Ureter (tissue), 1 donor: ENCODE measurements at places on chromosomes 1 and 21.

DNA sequence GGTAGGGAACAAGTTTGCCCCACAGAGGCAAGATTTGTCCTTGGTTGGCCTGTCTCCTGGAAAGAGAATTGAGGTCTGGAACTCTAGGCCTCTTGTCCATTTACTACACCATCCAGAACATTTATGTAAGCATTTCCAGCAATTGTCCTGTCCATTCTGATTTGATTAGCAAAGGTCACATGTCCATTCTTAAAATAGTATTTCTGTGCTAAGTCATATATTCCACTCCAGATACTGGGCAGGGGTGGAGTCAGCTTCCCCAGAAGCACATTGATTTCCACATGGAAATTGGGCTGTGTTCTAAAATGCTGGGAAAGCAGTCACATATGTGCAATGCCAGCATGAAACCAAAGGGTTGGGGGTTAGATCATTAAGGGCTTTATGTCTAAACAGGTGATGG, 21.5 kb upstream of the FMN2 start:
- no peak for DNase-seq

DNA sequence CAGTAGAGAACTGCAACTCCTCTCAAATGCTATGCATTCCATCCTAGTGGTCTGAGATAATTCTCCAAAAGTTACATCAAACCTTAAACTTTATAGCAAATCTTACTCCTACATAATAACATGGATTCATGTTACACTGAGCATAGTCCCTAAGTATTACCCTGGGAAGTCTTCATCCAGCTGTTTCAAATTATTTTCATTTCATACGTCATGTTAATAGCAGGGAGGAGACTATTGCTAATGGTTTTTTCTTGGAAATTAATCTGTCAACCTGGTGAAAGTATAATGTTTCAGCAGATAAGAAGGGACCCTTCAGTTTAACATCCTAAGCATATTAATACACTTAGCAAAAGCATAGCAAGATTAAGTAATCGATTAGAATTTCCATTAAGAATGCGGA, 318.1 kb downstream of the USP25 start:
- DNase-seq = no peak

DNA sequence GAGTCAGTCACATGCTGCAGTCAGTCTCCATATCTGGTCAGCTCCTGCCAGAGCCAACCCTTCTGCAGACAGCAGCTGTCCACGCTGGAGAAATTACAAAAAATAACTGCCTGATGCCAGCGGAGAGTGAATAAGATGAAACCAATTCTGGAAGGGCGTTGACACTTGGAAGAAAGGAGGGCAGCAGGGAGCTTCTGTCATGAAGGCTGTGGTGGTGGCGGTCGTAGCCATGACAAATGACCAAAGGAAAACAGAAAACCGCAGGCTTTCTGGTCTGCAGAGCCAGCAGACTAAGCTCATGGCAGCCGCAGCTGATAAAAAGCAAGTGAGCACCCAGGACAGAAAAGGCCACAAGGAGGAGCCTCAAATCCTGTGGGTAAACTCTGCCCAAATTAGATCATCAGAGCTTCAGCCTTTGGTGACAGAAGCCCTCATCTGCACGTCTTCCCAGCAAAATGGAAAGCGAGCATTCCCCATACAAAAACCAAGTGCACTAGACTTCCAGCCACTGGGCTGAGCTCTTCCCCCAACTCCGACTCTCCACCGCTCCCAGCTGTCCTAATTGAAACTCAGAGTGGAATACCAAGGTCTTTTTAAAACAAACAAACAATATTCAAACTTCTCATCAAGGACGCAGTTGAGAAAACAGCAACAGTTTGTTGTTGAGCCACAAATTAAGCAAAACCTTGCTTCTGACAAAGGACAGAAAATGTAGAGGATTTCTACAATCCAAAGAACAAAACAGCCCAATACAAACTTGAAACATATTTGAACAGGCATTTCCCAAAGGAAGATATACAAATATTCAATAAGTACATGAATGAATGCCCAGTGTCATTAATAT, 28.7 kb downstream of the RSPH1 start:
- no peak for DNase-seq

DNA sequence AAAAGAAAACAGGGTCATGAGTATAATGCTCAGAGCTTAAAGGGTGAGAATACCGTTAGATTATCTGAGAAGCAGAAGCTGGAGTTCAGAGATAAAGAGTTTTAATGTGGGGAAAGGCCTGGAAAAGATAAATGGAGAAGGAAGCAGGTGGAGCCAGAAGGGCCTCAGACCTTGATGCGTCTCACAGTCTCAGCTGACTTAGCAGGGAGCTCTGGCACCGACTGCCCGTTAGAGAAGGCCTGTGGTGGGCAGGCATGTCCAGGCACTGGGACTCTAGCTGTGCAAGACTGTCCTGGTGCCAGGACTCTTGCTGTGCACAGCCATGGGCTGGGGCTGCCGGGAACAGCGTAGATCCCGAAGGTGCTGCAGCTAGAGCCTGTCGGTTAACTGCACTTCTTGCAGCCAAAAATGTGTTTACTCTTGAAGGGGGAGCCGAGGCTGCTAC, 3.8 kb upstream of the SLAMF9 start:
- no peak for DNase-seq

- peak; percentile 55 for DNase-seq
These were observed 36.6 kb downstream of the RABIF start for GRCh38 chr1:202852163-202852904.

DNA sequence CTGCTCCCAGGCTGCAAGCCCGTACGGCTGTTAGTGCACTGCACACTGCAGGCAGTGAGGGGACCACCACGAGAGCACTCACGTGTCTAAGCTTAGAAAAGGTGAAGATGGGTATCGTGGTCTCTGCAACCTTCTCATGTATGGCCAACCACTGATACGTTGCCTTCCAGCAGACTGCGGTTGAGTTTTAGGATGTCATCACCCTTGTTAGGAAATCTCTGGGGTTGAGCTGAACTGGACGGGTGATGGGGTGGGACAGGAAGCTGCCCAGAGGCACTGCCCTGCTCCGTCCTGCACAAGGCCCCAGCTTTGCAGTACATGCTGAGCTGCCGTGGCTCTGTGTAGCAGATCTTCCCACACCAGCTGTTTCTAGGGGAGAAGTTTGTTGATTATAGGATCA, 43.3 kb downstream of the FAAP20 start:
- DNase-seq = no peak

GRCh38 chr1:21639594-21640041, 29.5 kb downstream of the RAP1GAP start:
- DNase-seq = no peak
